PC-3 (cell line): ENCODE measurements at places on chromosomes 12 and 14.

GRCh38 chr12:47988073-47989022 is 15.9 kb downstream of the COL2A1 start:
- no peaks in the 10 kb centered on the region for H3K36me3 ChIP-seq
- no peaks in the 10 kb centered on the region for H3K4me1 ChIP-seq
- H3K27ac ChIP-seq: no peak overlapping the region

GRCh38 chr12:122825773-122826724 is 9.2 kb upstream of the HIP1R start:
- peaks cover 1% of the 10 kb centered on the region for H3K4me1 ChIP-seq
- H3K27ac ChIP-seq: no peak overlapping the region
- peak; percentile 45 for DNase-seq
- no peaks in the 10 kb centered on the region for H3K27me3 ChIP-seq

GRCh38 chr12:131226345-131227265 is 272.9 kb downstream of the ADGRD1 start:
- H3K36me3 ChIP-seq: no peaks in the 10 kb centered on the region
- no peaks in the 10 kb centered on the region for H3K4me1 ChIP-seq
- no peak overlapping the region for H3K27ac ChIP-seq
- peaks cover 29% of the 10 kb centered on the region for H3K27me3 ChIP-seq
- DNase-seq: no peak

DNA sequence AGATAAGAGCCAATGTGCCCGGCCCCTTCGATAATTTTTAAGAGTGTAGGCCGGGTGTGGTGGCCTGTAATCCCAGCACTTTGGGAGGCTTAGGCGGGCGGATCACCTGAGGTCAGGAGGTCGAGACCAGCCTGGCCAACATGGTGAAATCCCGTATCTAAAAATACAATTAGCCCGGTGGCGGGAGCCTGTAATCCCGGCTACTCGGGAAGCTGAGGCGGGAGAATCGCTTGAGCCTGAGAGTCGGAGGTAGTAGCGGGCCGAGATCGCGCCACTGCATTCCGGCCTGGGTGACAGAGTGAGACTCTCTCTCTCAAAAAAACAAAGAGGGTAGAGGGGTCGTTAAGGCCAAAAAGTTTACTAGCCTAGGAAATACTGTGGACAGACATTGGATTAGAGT is 2.6 kb downstream of the KRAS start:
- H3K4me3 ChIP-seq: no peak overlapping the region
- peaks cover 10% of the 10 kb centered on the region for H3K4me1 ChIP-seq
- H3K36me3 ChIP-seq: no peaks in the 10 kb centered on the region
- no peak overlapping the region for H3K27ac ChIP-seq
- DNase-seq: no peak
- H3K27me3 ChIP-seq: no peaks in the 10 kb centered on the region

DNA sequence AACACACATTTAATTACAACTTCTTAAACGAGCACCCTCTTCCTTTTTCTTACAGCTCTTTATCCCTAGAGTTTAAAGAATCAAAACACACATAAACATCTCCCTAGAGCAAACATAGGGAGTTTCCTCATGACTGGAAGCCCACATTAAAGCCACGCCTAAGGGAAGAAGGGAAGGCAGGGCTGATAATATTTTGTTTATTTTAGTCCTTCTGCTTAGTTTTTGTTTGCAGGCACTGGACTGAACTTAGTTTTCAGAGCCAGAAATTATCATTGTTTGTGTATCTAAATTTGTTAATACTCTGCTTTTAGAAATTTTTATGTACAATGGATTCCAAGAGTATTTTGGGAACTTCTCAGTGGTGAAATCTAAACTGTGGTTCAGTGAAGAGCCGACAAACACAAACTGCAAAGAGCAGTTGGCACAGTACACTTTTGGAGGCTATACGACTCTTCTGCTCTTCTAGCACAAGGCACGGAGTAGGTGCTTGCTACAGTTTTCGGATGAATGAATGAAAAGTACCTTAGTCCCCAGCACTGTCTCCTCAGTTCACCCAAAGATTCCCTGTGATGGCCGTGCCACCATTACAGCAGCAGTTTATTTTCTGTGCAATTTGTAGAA is 17.6 kb upstream of the AMIGO2 start:
- peak; percentile 80 for DNase-seq
- H3K4me1 ChIP-seq: peaks cover 55% of the 10 kb centered on the region
- H3K27ac ChIP-seq: peak overlapping the region; percentile 22
- H3K4me3 ChIP-seq: peak overlapping the region; percentile 21; the same call in 1 of the 2 replicates

DNA sequence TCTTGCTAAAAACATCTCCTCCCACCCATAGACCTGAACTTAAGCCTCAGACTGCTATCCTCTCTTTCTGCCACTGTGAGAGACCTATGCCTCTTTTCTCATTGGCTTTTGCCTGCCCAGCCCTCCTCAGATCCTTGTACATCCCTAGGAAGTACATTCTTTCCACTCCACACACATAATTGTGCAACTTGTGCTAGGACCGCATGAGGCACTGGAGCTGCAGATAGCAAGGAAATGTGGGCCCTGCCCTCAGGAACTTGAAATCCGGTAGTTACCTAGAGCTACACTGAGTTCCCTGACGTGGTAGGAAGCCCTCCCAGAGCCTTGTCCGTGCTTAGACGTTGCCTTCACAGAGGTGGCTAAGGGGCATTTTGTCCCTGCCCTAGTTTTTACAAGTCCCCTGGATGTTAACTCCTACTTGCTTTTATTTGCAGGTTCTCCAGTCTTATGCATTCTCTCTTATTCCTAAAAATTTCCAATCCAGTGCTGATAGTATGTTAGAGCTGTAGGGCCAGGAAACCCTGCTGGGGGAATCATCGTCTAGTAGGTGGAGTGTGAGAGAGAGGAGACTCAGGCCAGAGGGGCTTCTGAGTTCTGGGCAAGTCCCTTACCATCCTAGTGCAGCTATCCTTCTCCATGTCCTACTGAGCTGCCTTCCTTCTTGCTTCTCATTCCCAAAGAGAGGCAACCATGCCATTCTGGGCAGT is 41.3 kb downstream of the NTF3 start:
- no peak for DNase-seq
- no peaks in the 10 kb centered on the region for H3K36me3 ChIP-seq
- H3K27me3 ChIP-seq: peaks cover 33% of the 10 kb centered on the region; the same call in 1 of the 2 replicates
- H3K4me1 ChIP-seq: no peaks in the 10 kb centered on the region
- no peak overlapping the region for H3K27ac ChIP-seq

DNA sequence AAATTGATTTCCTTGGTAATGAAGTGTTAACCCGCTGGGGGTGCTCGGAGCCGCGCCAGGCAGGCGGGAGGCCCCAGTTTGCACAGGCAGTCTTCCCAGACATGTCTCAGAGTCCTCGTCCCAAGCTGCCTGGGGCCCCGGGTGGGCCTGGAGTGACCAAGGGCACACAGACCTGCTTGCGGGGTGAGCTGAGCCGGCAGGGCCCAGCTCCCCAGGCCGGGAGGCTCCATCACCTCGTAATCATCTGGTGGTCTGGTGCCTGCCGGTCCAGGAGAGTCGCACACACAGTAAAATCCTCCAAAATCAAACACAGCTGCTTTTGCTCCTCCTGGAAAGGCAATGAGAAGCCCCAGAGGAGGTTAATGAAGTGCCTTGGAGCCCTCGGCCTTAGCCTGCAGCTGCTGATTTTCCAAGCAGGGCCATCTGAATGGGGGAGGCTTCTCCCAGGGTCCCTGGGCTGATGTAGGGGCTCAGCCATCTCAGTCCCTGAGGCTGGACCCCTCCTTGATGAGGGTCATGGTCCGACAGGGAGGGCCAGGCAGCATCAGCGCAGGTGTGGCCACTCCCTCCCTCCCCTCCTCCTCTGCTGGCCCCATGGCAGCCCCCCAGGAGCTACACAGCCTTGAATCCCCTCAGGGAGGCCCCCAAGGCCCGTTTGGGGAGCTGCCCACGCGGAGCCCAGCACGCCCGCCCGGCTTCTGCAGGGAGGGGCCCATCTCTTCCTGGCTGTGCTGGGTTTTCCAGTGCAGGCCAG is 39.4 kb upstream of the FBRSL1 start:
- no peak overlapping the region for H3K4me3 ChIP-seq
- no peak overlapping the region for H3K27ac ChIP-seq
- no peak for DNase-seq
- H3K27me3 ChIP-seq: no peaks in the 10 kb centered on the region

DNA sequence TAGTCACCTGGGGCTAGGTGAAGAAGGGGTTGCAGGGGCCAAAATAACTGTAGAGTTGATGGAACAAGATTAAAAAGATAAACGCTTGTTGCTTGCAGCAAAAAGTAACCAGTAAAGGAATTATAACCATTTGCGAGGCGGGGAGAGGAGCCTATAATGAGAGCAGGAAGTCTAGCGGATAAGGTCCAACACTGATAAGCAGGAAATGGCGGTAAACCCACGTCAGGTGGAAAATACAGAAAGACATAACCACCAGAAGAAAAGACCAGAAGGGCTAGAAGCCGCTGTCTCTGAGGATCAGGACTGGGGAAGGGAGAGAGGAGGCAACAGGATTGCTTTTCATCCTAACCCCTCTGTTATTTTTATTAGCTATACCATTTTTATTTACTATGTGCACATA is 303.3 kb downstream of the DPF3 start:
- H3K4me1 ChIP-seq: no peaks in the 10 kb centered on the region
- no peak for DNase-seq
- H3K36me3 ChIP-seq: no peaks in the 10 kb centered on the region

- H3K36me3 ChIP-seq: no peaks in the 10 kb centered on the region
- DNase-seq: no peak
- peaks cover 23% of the 10 kb centered on the region for H3K4me1 ChIP-seq
- H3K27ac ChIP-seq: no peak overlapping the region
- no peak overlapping the region for H3K4me3 ChIP-seq
- H3K27me3 ChIP-seq: no peaks in the 10 kb centered on the region
These were observed 92.9 kb upstream of the FOXN3 start for GRCh38 chr14:89509891-89510290.
